ENCODE measurements at places on chromosomes 7 and 10.
A peak's percentile ranks its signal among the peaks of the same experiment; 100 is the strongest.

GRCh38 chr7:34320926-34321661, 336.9 kb upstream of the NPSR1 start:
- peak; percentile 1 for DNase-seq

DNA sequence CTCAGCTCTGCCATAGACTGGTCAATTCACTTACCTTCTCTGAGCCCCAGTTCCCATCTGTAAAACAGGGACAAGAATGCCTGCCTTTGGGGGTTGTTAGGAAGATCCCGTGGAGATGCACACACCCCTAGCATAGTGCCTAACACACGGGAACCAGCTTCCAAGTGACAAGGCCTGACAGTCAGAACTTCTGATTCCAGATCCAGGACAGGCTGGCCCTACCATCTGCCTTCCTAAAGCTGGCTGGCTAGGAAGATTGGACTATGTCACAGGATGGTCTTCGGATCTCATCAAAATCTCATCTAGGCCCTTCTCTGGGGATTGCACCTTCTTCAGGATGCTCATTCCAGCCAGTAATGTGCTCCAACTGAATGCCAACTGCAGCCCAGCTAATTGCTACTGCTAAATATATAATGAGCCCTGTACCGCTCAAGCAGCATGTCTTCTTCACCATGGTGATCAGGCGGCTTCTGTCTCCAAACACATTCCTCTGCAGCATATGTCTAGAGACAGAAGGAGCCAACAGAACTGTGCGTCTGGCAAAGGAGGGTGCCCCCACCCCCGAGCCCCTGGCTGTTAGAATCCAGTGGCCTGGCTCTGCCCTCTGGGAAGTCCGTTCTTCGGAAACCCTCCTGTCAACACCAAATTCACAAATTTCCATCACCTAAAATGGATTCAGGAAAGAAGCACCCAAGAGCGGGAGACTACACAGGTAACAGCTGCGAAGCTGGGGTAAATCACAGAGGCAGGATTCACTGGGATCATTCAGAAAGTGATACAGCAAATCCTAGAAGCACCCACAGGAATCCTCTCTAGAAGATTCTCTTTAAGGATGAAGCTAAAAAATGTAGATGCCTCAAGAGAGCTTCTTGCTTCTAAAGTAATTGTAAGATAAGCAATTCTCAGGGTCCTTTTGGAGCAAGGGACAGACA, 142.1 kb upstream of the EEPD1 start:
- no peak for DNase-seq

DNA sequence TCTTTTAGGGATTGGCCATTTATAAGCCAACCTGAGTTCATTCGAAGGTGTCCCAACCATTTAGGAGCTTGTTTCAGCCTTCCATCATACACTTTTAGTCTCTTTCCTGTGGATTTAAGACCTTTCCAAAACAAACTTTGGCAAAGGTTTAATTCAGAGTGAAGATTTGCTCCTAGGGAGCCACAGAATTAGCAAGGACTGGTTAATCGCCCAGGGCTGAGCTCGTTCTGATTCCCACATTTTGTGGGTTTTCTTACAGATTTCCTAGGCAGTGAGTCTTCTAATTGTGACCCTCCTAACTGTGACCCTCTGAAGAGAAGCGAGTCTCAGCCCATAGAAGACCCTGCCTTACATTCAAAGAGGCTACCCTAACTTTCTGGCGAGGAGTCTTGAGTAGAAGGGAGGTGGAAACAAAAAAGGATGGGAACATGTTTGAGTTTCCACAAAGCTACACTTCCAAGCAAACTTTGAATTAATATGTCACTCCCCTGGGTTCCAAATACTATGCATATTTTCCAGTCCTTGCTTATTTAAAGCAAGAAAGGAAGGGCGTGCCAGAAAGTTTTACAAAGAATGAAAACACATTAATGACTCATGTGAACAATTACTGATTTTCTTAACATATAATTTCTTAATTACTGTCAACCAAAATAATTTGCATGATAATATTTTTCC, 118.3 kb downstream of the ARID5B start:
- no peak for DNase-seq

- DNase-seq, result no peak
Measured at GRCh38 chr10:81953420-81953819, 78.4 kb downstream of the NRG3 start.

- no peak for DNase-seq
Measured at GRCh38 chr10:43226851-43227845, 39.7 kb downstream of the RASGEF1A start.

DNA sequence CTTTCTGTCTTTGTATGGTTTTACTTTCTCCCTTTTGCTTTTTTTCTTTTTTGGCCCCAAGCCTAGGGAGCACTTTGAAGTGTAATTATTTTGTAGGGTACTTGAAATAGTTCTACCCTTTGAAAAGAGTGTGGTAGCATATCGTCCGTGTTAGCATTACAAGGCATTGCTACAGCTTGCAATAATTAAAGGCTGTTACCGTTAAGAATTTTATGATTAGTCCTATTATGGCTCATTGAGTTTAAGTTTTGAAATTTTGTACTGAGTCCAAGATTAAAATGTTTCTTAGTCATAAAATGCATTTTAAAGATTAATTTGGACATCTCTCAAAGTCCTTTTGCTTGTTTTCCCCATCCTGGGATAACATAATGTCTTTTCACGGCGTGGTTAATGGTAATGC, 490.0 kb upstream of the LRRN3 start:
- no peak for DNase-seq

DNA sequence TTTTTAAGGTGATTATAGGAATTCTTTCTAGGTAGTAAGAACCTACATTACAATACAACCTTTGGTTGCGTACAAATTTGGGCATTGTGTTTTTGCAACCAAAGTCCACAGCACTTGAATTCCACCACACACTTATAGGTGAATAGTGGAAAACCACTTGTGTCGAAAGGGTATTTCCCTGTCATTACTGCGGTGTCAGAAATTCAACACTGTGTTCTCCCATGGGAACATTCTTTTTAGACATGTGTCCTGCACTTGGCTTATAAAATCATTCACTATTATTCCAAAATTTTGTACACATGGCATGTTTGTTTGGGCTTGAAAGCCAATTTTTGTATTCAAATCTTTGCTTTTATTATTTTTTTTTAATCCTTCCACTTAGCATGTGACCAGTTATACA, 333.7 kb downstream of the PRPF18 start:
- DNase-seq, result no peak

DNA sequence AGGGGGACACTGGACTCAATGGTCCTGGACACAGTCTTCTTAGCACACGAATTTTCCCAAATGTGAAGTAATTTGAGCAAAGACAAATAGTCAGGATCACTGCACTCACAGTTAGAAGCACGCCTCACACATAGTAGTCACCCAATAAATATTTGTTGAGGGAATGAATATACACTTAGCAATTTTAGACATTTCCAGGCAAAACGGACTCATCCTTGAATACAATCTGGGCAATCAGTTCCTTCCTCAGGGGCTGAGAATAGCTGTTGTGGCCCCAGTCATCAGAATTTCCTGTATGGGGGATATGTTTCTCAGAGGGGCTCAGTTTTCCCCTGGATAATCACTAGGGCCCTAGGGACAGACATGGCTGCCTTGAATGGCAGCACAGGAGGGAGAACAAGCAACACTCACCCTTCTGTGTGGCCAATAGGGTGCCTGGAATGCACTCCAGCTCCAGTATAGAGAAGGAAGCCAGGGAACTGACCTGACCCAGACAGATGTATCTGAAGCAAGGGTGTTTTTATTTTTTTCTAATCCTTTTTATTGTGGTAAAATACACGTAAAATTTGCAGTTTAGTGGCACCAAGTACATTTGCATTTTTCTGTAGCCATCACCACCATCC, 282.7 kb upstream of the ZNF32 start:
- DNase-seq, result no peak

DNA sequence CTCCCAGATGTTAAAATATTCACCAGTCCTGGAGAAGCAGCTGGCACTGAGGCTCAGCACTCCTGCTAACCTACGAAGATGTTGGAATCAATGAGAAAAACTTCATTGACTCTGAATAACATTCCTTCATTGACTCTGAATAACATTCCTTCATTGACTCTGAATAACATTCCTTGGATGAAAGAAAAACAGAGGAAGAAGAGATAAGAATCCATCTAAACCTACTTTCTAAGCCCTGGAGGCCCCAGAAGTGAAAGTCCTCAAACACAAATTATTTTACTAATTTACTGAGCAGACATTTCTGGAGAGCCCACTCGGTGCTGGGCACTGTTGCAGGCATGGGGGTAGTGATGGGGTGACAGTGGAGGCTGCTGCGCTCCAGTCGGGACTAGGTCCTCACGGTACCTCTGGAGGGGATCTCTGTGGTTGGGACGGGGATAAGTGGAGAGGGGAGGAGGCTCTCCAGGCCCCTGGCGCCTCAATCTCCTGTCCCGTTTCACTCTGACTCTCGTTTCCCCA, 254.1 kb downstream of the WDR37 start:
- DNase-seq, result no peak

DNA sequence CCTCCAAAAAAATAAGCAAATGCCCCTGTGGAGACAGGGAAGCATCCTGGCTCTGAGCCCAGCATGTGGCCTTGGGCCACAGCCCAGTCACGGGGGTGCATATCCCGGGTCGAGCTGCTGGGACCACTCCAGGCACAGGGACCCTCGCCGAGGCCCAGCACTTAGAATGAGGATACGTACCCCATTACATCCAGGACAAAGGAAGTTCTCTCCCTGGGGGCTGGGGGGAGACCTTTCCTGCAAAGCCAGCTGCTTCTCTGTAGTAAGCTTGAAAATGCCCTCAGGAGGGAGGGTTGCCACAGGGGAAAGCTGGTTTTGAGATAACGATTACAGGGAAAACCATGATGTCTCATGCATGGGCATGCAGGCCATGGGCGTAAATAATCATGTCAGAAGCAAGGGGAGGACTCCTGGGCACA, 75.5 kb downstream of the HIPK2 start:
- no peak for DNase-seq

DNA sequence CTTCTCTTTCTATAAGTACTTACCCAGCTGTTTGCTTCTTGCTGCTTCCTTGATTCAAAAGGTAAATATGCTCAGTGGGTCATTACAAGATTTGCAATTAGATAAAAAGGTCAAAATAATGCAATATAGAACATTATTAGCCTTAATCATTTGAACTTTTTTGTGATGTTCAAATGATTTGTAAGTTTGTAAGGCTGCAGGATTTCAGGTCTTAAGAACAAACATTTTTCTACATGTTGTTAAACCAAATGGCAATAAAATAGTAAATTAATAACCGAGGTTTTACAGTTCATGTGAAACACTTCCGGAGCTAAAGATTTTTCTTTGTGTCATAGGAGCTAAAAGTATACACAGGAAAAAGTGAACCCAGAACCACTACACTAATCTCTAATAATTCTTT, 16.2 kb upstream of the SCIN start:
- DNase-seq, result no peak

DNA sequence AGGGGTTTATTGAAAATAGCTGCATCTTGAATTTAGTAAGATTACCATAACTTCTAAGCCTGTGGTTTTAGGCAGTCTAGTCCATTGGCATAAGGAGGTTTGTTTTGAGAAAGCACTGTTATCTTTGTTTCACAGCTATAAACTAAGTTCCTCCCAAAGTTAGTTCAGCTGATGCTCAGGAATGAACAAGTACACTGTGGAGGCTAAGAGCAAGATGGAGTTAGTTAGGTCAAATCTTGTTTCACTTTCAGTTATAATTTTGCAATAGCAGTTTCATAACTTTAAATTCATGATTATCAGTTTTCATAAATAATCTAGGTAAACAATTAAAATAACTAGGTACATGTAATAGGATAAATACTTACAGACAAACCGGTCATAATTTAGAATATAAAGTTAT, 15.4 kb downstream of the SEC61G start:
- DNase-seq, result no peak

DNA sequence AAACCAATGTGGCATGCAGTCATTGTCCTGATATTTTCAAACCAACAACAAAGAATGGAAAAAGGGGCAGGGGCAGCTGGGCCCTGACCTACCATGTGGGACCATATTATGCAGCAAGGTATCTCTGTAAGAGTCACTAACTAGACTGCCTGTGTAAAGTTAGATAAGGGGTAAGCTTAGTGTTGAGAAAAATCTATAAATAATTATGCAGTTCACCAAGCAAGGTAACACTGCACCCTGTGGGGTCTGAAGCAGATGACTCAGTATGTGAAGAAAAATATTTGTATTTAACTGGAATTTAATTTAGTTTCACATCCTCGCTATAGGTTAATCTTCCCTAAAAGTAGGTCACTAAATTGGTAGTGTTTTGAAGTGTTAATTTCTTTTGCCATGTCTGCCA, 99.3 kb downstream of the PPP1R3A start:
- no peak for DNase-seq

GRCh38 chr7:136925556-136925955, 57.1 kb downstream of the CHRM2 start:
- no peak for DNase-seq

- no peak for DNase-seq
Measured at GRCh38 chr10:73244866-73245477, 2.1 kb downstream of the DNAJC9 start.

GRCh38 chr10:113441220-113441619, 111.6 kb upstream of the HABP2 start:
- no peak for DNase-seq
